Omental fat pad (tissue), 4 donors: ENCODE measurements at places on chromosomes 6 and 20. TPM values are rescaled to one million over a fixed set of nuclear protein-coding genes. Genes with fewer than 3 reads are reported as not detected.

DNA sequence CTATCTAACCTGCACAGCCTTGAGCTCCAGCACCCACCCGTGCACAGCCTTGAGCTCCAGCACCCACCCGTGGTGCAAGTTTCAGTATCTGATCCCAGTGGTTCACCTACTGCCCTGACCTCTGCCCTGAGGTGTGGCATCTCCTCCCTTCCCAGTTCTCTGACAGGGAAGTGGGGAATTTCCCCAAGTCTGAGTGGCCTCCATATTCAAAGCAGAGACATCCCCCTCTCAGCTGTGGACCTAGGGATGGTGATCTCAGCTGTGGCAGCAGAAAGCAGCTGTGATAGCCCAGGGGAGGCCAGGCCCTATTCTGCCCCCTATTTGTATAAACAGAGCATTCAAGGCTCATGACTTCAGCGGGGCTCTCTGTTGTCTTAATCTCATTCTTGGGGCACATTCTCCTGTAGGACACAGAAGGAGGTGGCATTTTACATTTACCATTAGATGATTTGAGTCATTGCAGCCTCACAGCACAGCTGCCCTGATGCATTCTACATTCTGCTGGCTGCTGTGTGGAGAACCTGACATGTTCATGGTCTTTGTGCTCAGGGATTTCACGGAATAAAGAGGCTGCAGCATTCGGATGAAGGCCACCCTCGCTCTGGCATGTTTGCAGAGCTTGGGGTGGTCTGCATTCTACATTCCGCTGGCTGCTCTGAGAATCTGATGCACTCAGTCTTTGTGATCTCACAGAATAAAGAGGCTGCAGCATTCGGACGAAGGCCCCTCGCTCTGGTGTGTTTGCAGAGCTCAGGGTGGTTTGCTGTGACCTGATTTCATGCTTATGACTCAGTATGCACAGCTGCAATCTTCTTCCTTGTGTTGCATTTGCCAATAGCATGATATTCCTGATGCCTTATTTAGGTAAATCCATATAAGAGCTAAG, 16.9 kb downstream of the GPR31 start:
- no peak for DNase-seq

RAMACL gene
- 3.9 TPM for total RNA-seq

DNA sequence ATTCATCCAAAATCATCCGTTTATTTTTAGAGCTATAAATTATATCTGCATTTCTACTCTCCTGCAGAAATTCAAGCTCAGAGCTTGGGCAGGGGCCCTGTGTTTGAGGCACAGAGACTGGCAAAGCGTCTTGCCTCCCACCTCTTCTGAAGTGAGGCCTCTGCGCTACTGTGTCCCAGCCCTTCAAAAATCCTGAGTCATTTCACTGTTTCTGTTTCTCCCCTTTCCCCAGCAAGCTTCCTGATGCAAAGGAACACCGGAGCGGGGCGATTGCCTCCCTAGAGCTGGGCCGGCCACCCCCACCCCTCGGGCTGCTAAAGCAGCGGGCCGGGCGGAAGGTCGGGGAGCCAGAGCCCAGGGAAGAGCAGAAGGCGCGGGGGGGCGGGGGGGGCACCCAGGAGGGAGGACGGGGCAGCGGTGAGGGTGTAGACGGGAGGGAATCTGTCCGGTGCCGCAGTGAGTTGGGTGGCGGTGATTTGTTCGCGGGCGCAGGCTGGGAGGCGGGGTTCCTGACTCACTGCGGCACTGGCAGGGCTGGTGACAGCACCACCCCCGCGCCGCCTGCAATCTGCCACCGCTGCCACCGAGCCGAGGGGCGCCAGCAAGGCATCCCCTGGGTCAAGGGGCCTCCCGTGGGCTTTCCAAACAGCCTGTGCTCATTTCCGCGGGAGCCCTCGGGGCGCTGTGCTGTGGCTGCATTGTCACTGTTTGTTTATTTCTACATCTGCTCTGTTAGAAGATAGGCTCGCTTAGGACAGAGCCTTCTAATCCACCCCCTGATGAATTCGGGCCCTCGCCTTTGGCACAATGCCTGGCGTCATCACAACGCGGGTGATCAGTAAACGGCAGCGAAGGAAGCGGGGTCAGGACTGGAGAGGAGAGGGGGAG, 46.5 kb upstream of the SNAP25 start:
- DNase-seq = no peak

DNA sequence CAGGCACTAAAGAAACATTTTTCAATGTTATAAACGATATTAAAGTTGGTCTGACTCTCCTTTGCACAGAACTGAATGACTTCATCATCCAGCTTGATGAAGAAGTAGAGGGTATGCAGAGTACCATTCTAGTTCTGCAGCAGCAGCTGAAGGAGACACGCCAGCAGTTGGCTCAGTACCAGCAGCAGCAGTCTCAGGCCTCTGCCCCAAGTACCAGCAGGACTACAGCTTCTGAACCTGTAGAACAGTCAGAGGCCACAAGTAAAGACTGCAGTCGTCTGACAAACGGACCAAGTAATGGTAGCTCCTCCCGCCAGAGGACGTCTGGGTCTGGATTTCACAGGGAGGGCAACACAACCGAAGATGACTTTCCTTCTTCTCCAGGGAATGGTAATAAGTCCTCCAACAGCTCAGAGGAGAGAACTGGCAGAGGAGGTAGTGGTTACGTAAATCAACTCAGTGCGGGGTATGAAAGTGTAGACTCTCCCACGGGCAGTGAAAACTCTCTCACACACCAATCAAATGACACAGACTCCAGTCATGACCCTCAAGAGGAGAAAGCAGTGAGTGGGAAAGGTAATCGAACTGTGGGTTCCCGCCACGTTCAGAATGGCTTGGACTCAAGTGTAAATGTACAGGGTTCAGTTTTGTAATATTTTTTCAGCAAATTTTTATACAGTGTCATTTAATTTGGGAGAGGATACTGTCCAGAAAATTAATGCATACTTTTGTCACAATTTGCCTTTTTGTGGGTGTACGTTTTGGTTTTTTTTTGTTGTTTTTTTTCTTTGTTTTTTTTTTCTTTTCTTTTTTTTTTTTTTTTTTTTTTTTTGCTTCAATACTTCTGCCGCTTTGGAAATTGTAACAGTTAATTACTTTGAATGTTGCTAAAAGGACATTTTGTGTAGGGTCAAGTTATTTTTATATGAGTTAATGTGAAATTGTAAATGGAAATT, 6.6 kb upstream of the ACAT2 start:
- DNase-seq = no peak

GRCh38 chr20:63651942-63652191, 1.4 kb downstream of the STMN3 start:
- DNase-seq = no peak

APCDD1L gene
- not detected for total RNA-seq

GRCh38 chr6:53312355-53312754, 36.4 kb downstream of the ELOVL5 start:
- no peak for DNase-seq

GRCh38 chr20:7829031-7829430, 111.2 kb downstream of the HAO1 start:
- DNase-seq = no peak

DNA sequence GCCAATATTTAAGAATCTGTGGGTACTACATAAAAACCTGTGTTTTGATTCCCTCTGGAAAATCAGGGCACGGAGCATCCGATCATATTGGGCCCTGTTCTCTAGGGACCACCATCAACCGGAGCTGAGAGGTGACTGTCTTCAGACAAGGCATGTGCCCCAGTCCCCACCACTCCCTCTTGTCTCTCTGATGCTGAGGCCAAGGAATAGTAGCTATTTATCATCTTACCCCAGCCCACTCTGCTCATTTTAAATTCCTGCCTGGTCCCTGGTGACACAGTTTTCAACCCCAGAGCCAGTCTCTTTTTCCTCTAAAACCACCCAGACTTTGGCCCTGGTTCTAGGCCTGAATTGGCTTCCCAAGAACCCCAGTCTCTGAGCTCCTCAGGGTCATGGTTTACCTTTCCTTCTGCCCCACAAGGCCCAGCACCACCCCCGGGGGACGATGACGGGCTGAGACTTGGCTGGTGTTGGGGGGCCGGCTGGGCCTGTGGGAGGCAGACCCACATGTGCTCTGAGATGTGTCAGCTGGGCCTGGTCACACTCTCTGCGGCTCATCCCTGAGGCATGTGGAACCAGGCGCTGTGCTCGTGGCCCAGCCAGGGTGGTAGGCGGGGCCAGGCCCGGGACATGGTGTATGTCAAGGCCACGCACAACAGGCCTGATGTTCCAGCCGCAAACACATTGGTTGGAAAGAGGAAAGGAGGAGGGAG, 114.4 kb downstream of the CEBPB start:
- DNase-seq = no peak

- no peak for DNase-seq
Measured at GRCh38 chr6:132872923-132873322, 58.6 kb downstream of the RPS12 start.

DNA sequence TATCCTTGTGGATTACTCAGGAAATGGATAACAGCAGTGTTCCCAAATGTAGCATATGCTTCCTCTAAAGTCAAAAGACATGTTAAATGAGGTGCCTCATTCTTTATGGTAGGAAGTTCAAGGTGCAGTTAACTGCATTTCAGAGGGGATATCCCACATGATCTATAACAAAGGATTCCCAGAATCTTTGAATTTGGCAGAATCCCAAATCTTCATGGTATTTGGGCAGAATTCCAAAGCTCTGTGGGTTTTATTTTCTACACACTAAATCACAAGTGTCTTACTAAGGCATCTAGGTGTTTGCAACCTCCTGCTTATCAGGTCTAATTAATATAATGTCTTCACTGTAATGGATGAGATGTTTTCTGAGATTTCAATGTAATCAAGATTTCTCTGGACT, 364.3 kb upstream of the MAN1A1 start:
- DNase-seq = no peak

- no peak for DNase-seq
Measured at GRCh38 chr6:87945966-87946365, 101.7 kb upstream of the SPACA1 start.

HLA-DRB5 gene
- 5.5 TPM for total RNA-seq

GRCh38 chr20:37902504-37903313, at the start of gene VSTM2L:
TSS of gene VSTM2L (plus strand) at chr20:37903127. CDS start at chr20:37903351, 224 bp downstream.
- DNase-seq = no peak

NMBR gene
- not detected for total RNA-seq

GRCh38 chr6:5636210-5637030, 370.3 kb downstream of the NRN1 start:
- no peak for DNase-seq

DNA sequence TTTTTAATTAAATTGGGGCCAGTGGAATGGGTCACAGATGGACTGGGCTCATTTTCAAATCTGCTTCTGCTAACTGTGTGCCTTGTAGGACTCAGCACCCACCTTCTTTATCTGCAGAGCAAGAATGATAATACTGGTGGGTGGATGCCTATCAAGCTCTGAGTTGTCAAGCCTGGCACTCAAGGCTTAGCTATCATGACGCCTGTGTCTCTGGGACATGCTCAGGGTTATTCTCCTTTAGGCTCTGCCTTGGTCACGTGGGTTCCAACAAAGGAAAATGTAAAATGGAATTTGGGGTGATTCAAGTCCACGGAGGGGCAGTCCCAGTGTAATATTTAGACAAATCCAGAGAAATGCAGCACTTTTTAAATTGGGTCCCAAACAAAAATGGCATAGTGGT, 202.3 kb downstream of the TSHZ2 start:
- no peak for DNase-seq

GRCh38 chr6:53333439-53334408, 15.0 kb downstream of the ELOVL5 start:
- no peak for DNase-seq

SULF2 gene
- total RNA-seq = 78.7 TPM
